ENCODE measurements at places on chromosomes 5 and 9.

GRCh38 chr9:90014421-90014820 is 409.6 kb downstream of the GADD45G start:
- no peak for DNase-seq

GRCh38 chr9:5835808-5836207 is 2.9 kb upstream of the ERMP1 start:
- DNase-seq = no peak

- no peak for DNase-seq
Observed at GRCh38 chr9:114200721-114201300, 45.5 kb downstream of the COL27A1 start.

- DNase-seq = no peak
Observed at GRCh38 chr5:61142811-61143210, 19.5 kb downstream of the SMIM15 start.

- no peak for DNase-seq
Observed at GRCh38 chr5:132662004-132662401, 4.0 kb downstream of the IL13 start.

DNA sequence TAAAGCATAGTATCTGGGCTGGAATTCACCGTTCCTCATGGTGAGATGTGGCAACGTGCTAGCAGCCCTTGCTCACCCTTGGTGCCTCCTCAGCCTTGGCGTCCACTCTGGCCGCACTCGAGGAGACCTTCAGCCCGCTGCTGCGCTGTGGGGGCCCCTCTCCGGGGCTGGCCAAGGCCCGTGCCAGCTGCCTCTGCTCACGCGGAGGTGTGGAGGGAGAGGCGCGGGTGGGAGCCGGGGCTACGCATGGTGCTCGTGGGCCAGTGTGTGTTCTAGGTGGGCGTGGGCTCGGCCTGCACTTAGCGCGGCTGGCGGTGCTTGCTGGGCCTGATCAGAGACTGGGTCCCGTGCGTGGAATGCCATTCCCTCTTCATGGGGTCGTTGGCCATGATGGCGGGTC is 424.2 kb downstream of the KCTD16 start:
- DNase-seq = no peak

- DNase-seq = no peak
Observed at GRCh38 chr9:110110154-110110553, 97.8 kb downstream of the C9orf152 start.

- DNase-seq = no peak
Observed at GRCh38 chr5:177474846-177475562, 1.6 kb upstream of the DBN1 start.

DNA sequence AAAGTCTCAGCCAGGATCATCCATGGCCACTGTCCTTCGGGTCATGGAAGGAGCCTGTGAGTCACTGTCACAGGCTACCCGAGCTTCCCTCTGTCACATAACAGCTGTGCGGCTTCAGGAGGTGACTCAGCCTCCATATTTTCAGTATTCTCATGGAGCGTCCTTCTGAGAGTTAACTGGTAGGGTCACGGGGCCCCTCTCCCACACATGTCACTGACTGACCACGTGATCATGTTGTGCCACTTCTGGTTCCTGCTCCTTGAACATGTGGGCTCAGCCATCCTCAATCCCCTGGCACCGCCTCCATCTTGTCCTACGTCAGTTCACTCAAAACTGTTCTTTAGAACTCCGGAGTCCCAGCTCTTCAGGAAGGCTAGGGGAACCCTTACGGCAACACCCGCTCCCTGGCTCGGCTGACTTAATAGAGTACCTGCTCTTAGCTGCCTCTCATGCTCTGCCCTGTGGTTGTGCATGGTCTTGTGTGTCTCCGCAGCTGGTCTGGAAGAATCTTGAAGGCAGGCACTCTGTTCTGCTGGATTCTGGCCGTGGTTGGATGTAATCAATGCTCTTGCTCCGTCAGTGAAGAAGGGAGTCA is 182.8 kb downstream of the ICE1 start:
- no peak for DNase-seq

GRCh38 chr5:170571875-170572852 is 68.3 kb downstream of the KCNIP1 start:
- DNase-seq = no peak

DNA sequence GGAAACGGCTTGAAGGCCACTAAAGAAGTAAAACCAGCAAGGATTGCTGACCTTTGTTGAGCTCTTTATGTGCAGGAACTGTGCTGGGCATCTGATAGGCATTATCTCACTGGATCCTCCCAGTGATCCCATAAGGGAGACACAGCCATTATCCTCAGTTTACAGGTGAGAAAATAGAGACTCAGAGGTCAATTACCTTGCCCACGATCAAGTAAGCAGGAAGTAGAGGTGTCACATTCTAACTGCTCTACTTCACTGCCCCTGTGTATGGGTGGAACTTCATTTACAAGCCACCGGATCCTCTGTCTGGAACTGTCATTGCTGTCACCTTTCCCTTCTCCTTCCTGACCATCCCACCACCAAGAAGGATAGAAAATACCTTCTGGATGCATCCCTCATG is 248.9 kb downstream of the CRB2 start:
- DNase-seq = no peak

DNA sequence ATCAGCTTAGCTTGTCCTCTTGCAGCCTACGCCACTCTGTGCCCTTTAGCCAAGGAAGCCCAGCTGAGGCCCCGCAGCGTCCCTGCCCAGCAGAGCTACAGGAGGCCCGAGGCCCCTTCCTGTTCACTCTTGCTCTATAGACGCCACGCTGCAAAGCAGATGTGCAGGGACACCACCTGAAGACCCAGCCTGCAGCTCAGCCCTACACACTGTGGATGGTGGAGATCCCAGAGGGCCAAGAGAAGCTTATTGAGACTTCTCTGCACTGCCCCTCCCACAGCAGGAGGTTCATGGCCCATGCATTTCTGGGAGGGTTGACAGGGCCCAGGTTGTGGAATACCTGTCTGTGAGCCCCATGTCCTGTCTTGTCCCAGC is 33.6 kb downstream of the IRF1 start:
- no peak for DNase-seq

Data from stimulated activated CD8-positive, alpha-beta memory T cell treated with anti-CD3 and anti-CD28 coated beads, Interleukin-7, amount 100 ng/mL, for 1 hour (primary cell).